ENCODE measurements at places on chromosomes 7 and 10.
A peak's percentile ranks its signal among the peaks of the same experiment; 100 is the strongest.

DNA sequence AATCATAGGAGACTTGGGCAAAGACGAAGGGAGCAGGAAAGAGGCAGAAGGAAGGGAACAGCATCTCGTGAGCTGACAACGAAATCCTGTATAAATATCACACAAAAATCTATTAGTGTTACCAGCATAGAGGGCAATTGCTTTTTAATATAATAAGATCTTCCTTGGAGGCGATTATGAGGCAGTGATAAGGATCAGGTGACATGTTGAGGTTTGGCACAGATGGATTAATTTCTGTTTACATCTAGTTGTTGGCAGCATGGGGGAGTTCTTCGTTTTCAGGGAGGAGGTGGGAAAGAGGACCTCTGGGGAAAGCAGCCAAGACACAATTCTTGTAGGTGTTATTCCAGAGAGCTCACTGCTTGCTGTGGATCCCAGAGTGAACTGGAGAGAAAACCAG lies 163.8 kb downstream of the PLXNA4 start:
- peak; percentile 42 for DNase-seq

DNA sequence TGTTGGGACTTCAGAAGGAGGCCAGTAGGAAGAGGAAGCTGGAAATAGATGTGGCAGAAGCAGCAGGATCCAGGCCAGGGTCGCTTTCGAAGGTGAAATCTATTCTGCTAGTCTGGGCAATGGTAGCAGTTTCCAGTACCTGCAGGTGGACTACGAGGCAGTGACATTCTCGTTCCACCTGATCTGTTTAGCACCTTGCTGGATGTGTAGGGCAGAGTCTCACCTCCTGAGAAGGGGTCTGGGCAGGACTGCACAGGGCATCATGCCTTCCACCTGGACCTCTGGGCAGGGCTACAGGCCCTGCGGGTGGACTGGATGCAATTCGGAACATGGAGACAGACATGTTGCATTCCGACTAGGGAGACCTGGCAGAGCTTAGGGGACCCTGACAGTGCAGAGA lies 254.8 kb upstream of the ZNF32 start:
- DNase-seq: no peak

- DNase-seq: no peak
Measured at GRCh38 chr10:89798092-89798491, 96.7 kb downstream of the KIF20B start.

GRCh38 chr7:38801786-38802185 lies 107.2 kb downstream of the VPS41 start:
- DNase-seq: no peak

DNA sequence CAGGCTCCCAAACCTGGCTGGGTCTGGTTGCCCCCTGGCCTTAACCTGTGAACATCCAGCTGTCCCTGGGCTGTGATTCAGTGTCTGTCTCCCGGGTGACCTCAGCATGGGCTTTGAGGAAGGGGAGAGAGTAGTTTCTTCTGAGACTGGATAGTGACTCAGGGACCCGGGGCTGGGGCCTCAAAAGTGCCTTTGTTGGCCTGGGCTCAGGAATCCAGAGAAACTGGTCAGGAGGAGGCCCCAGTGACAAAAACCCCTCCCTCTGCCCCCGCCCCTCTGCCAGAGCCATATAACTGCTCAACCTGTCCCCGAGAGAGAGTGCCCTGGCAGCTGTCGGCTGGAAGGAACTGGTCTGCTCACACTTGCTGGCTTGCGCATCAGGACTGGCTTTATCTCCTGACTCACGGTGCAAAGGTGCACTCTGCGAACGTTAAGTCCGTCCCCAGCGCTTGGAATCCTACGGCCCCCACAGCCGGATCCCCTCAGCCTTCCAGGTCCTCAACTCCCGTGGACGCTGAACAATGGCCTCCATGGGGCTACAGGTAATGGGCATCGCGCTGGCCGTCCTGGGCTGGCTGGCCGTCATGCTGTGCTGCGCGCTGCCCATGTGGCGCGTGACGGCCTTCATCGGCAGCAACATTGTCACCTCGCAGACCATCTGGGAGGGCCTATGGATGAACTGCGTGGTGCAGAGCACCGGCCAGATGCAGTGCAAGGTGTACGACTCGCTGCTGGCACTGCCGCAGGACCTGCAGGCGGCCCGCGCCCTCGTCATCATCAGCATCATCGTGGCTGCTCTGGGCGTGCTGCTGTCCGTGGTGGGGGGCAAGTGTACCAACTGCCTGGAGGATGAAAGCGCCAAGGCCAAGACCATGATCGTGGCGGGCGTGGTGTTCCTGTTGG lies at the start of gene CLDN4:
Gene CLDN4, plus strand, starts transcription at position 316 of the 903 bp plus-strand sequence. Its CDS starts 206 bp downstream, at position 522.
- DNase-seq: peak; percentile 82

DNA sequence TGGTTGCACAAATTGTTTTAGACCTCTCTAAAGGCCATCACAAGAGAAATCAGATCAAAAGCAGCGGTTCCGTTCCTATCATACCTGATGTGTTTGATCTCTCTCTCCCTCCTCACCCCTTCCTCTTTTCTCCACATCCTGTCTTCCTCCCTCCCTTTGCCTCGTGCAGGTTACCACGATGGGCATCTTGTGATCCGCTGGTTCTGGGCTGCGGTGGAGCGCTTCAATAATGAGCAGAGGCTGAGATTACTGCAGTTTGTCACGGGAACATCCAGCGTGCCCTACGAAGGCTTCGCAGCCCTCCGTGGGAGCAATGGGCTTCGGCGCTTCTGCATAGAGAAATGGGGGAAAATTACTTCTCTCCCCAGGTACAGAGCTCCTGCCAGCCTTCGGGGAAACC lies 28.5 kb upstream of the STK17A start:
- DNase-seq: no peak

DNA sequence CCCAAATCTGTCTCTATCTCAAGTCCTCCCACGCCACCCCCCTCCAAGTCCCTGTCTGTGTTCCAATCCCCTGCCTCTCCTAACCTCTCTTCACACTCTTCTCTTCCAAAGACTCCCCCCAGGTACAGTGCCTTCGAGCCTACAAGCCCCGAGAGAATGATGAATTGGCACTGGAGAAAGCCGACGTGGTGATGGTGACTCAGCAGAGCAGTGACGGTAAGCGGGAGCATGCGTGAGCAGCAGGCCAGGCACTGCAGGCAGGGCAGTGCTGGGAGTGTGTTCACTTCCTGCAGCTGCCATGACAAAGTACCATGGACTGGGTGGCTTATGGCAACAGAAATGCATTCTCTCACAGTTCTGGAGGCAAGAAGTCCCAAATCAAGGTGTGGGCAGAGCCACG lies 23.4 kb downstream of the ARHGEF5 start:
- DNase-seq: no peak

GRCh38 chr7:149885191-149886017 lies 11.6 kb downstream of the ATP6V0E2 start:
- no peak for DNase-seq

DNA sequence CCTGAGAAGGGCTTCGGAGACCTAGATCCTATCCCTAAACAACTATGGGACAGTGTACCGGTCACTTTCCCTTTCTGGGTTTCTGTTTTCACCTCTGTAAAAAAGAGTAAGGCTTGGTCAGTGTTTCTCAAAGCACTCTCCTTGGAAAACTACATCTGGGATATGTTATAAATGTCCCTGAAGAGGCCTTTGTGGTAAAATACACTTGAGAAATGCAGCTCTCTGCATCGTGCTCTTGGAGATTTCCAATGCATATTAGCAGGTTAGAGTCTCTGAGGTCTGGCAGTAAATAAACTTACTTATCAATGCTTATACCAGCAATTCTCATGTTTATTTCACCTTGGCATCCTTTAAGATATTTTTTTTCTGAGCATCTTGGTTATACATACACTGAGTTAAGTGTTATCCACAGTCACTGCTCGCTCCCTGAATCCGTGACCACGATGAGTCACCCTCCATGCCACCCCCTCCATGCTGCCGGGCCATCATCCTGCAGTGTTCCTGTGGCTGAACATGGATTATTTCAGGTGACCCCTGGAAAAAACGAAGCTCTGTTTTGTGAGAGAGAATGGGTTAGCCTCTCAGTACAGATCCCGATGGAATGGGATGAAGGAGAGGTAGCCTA lies 3.3 kb upstream of the TBXAS1 start:
- DNase-seq: no peak

GRCh38 chr7:497346-497745 lies 22.3 kb downstream of the PDGFA start:
- no peak for DNase-seq

- no peak for DNase-seq
Measured at GRCh38 chr10:108877095-108877561, 1046.2 kb downstream of the XPNPEP1 start.

DNA sequence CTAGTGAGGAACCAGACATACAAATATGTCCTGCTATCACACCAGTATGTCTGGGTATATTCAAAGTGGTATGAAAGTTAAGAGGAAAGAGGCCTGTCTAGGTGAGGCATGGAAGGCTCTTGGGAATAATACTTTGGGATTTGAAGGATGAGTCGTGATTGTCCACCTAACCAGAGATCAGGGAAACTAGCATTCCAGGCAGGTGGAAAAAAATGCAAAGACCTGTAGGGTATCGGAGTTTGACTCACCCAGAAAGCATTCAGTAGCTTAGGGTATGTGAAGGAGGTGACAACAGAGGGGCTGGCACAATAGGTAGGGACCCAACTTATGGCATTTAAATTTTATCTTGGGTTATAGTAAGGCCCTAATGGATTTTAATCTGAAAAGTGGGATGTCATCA lies 950 bp upstream of the GCC1 start:
- DNase-seq: no peak

DNA sequence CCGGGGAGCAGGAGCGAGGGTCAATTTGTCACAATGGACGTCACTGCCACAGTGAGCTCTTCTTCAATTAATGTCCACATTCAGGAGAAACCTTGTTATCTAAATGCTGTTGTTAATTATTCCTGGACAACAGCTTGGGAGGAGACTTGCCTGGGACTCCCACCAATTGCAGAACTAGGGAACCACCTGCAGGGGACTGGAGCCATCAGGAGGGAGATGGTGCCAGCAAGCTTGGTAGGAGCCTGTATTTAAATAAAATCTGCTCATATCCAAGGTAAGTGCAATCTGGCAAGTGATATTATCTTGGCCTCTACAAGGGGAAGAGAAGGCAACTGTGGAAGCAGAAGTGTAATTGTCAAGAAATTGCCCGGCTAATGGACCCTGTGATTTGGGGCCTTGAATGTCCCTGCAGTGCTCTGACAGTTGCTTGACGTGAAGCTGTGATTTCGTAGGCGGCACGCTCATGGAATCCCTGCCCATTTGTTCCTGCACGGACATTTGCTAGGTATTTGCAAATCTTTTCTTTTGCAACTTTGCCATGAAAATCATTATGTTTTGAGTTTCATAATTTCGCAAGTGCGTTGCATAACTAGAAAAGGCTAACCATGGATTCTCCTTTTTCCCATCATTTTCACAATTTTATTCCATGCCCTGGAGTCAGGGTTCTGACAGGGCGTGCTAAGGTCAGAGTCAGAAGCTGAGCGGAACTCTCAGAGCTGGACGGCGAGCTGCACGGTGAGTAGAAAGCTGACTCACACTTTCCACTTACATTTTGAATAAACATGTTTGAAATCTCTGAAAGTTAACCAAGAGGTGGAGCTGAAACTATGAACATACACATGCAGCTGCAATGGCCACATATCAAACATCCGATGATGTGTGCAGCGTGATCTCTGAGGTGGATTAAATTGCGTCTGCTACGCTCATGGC lies 84.9 kb upstream of the TCERG1L start:
- DNase-seq: no peak

DNA sequence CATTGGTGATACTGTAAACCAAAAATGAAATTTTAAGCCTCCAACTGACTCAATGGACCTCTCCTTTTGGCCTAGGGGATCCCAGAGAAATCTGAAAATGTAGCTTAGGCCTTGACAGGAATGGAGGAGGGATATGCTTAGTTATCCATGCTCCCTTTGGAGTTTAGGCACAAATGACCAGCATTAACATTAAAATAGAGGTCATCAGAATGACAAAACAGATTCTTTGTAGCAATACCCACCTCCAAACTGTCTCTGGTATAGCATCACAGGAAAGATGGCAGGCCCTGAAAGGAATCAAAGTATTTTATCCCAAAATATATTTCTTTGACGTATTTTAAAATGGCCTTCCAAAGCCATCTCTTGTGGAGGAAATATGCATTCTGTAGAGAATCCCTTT lies 39.1 kb upstream of the LRRN3 start:
- DNase-seq: no peak

DNA sequence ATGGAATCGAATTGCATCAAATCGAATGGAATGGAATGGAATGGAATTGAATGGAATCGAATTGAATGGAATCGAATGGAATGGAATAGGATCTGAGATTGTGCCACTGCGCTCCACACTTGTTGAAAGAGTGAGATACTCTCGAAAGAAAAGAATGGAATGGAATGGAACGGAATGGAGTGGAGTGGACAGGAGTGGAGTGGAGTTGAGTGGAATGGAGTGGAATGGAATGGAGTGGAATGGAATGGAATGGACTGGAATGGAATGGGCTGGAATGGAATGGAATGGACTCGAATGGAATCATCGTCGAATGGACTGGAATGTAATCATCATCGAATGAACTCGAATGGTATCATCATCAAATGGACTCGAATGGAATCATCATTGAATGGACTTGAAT lies 38.0 kb downstream of the ZNF716 start:
- DNase-seq: no peak

DNA sequence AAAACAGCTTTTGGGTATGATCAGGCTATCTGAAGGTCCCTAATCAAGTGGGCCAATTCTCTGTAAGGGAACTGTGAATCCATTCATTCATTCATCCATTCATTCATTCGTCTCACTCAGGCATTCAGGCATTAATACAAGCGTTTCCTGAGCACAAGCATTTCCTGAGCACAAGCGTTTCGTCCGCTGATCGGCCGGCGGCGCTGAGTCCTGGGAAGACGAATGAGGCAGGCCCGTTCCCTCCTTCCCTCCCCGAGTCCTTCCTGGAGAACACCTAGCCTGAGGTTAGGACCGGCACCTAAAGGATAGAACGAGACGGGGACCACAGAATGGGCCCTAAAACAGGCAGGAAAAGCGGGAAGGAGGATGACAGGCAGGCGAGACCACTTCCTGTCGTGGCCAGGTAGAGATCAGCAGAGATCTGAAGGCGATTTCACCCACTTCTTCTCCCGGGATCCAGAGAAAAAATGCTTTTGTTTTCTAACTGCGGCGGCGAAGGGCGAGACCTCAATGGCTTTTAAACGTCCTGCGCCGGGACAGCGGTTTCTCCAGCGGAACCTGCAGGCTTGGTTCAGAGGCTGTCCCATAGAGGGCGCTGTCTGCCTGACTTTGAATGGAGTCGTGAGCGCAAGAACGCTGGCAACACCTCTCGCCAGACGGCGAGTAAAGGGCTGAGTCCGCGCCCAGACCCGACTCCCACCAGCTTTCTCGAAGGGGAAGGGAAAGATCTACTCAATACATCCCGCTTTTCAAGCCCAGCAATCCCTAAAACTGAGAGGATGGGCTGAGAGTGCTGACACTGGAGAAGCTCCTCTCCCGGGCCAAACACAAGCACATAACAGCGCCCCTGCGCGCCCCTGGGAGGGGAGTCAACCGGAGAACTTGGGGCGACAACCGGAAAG lies 2.9 kb upstream of the HMX3 start:
- peak; percentile 55 for DNase-seq

GRCh38 chr10:126073606-126074005 lies 177.2 kb downstream of the FANK1 start:
- DNase-seq: no peak

Data from NCI-H1105 treated with DMSO at 0.1 percent for 48 hours (cell line).